Left colon (tissue), 2 donors: ENCODE measurements at places on chromosomes 6 and 20. TPM values are rescaled to one million over a fixed set of nuclear protein-coding genes. Genes with fewer than 3 reads are reported as not detected.
A peak's percentile ranks its signal among the peaks of the same experiment; 100 is the strongest.

DNA sequence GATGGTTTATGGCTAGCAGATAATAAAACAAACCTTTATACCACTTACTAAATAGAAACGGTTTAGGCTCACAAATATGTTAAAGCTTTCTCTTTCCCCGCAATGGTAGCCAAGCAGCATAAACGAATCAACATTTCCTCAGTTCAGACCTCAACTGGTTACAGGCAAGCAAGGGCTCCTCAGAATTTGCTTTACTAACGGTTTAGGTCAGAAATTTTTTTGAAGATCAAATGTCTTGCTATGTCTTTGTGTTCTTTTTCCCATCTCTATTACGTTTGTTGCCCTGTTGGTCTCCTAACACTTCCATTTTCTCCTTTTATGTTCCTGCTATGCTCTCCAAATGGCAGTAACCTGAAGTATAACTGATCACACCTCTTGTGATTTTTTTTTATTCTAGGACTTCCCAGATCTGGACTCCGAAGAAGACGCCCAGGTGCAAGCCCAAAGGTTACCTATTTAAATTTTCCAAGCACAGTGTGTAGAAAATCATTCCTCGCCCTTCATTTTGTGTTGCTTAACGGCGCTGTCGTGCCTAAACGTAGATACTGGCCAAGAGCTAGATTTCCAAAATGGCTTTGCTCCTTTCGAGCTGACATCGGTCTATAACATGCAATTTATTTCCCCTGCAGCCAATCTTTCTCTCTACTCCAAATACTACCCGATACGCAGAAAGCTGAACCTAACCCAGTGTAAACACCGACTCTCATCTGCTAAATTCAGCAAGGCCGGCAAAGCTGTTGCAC is 717 bp upstream of the ASF1A start:
- peak; percentile 49 for DNase-seq

DEF6 gene
- 10.3 TPM for total RNA-seq

TRDN gene
- total RNA-seq = not detected

DNA sequence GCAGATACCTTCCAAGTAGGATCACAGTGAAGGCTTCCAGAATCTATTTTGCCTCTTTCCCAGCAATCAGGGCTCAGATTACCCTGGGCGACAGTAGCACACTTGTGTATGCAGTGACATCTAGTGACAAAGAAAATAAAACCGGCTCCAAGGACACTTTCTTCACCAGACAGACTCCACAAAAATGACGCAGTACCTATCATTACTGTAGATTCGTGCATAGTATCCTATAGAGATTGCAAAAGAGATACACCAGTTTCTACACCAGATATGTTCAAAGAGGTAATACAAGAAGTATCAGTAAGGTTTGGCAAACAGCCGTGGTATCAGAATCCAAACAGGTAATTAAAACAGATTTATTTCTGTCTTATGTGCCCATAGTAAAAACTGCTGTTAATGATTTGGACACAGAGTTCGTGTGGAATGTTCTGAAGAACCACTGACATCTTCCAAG is 600.4 kb upstream of the JAG1 start:
- DNase-seq = peak; percentile 8

SEL1L2 gene
- total RNA-seq = not detected

DNA sequence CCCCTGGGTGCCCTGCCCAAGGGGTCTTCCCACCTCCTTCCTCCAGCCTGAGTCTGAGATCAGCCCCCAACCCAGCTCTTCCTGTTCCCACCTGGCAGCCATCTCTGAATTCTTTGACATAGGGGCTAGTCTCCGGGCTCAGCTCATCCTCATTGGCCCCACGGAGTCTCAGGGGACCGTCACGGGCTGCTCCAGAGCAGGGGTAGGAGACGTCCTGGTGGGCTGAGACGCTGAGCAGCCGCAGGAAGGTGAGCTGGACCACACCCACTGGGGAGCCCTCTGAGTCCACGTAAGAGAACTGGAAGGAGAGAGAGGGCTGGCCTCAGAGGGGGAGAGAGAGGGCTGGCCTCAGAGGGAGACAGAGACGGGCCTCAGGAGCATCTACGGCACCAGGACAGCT is 28.1 kb downstream of the COL11A2 start:
- DNase-seq = no peak

DNA sequence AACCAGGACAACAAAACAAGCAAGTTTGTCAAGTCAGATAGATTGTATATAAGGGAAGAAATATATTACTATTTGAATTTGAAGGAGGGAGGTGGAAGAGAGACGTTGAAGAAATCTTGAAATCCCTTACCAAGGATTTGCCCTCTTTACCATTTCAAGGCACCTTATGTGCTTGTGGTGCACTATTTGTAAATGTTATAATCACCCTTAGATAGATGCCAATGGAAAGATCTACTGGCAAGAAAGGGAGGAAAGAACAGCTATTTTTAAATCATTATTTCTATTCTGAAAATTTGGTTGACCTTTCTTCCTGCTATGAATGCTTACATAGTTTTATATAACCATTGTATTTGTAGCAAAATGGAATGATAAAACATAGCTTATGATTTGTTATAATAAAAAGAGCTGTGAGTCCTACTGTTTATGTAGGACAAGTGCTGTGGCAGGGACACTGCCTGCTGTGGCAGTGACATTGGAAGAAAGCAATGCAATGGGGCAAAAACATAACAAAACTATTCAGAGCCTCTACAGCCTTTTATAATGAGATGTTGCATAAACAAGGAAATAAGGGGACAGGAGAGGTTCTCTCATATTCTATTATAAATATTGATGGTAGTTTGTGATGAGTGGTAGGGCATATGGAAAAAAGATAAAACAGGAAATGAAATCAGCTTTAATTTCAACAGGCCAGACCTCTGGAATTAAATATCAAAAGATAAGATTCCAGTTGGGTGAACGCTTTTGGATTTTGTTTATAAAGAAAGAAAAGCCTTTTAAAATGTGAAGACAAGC is 1145.2 kb upstream of the GJE1 start:
- DNase-seq = no peak

ADGB gene
- 1.5 TPM for total RNA-seq

ACTL10 gene
- 3.5 TPM for total RNA-seq

DNA sequence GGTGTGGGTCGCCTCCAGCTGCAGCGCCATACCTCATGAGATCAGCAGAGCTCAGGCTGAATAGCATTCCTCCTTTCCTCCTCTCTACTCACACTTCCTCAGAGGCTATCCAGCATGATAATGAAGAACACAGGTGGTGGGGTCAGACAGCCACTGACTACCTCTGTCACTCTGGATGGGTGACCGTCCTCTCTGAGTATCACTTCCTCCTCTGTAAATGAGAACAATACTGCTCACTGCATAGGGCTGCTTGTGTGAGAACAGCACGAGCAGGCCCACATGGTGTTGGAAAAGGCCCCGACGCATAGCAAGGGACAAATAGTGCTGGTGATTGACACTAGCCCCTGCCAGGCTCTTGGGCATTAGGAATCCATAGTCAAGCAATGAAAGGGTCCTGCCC is 239.1 kb downstream of the PRKN start:
- no peak for DNase-seq

DNA sequence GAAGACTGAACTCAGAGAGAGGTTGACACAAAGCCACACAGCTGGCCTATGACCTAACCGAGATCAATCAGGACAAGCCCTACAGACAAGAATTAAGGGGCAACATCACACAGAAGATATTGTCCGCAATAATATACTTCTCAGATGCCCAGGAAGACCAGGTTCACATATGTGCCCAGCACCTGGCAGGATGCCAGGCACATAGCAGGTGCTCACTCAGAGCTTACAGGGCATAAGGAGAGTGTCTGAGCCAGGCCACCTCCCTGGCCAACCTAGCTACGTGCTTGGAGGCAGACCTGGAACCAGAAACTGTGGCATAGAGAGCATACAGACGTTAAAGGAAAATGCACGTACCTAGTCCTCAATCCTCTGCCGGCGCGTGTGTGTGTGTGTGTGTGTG is 87.0 kb upstream of the LRFN2 start:
- DNase-seq = no peak

GRCh38 chr20:9179867-9180266 is 111.0 kb downstream of the PLCB4 start:
- no peak for DNase-seq

- no peak for DNase-seq
Measured at GRCh38 chr20:8953300-8953699, 115.6 kb upstream of the PLCB4 start.

DNA sequence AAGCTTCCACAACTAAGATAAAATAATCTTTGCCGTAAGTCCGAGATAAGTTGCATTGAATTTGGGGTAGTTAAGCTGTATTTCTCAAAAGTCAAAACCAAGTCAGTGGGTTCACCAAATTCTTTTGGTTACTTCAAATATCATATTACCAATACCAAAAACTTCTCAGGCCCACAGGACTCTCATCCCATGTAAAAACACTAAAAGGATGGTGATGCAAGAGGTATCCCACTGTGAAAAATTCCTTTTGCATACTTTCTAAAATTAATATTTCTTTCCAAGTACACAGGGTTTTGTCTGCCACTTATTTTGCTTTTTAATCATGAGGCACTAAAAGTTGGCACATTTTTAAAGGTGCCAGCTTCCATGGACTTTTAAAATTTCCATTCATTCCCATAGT is 151.3 kb downstream of the GJA10 start:
- DNase-seq = no peak

- no peak for DNase-seq
Measured at GRCh38 chr6:129138739-129139405, 255.9 kb downstream of the LAMA2 start.

RAMACL gene
- 1.1 TPM for total RNA-seq
